ENCODE measurements at places on chromosomes 3 and 15. TPM values are rescaled to one million over a fixed set of nuclear protein-coding genes. Genes with fewer than 3 reads are reported as not detected.

DNA sequence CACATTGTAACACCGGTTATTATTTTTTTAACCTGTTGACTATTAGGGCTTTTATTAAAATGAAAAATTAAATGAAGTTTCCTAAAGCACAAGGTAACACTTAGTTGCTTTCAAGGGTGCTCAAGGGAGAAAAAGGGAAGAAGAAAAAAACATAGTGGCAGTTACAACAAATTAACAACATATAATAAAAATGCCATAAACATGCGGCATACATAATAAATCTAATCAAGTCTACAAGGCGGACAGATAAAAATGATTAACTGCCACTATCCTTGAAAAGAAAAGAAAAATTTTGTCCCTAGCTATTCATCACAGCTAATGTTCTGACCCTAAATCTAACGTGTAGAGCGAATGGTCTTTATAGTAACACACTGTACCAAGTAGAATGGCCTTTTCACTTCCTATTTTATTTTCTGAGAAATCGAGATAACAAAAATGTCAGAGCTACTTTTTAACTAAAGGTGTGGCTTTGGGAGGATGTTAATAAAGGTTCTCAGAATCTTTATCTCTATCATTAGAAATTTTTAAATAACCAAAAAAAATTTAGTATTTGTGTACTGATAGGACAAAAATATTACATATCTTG is 194.9 kb downstream of the FOXP1 start:
- no peak for DNase-seq

Gene CD200R1
- polyA plus RNA-seq: 0.67 TPM

Gene SENP7
- 78.3 TPM for polyA plus RNA-seq

DNA sequence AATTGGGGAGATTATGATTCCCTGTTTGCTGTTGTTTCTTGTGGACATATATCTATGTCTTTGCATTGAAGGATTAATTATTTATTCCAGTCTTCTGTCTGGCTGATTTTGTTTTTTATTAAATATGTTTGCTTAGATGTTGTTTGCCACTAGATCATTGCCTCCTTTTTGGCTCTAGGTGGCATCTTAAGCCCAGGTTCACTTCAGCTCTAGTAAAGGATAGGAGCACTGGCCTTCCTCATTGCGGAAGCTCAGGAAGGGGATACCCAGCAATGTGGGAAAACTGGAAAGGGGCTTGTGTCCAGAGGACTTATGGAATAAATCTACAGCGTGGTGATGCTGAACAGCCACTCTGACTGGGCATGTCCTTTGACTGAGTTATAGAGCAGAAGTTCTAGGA is 821.6 kb downstream of the PDCD6IP start:
- DNase-seq: no peak

DNA sequence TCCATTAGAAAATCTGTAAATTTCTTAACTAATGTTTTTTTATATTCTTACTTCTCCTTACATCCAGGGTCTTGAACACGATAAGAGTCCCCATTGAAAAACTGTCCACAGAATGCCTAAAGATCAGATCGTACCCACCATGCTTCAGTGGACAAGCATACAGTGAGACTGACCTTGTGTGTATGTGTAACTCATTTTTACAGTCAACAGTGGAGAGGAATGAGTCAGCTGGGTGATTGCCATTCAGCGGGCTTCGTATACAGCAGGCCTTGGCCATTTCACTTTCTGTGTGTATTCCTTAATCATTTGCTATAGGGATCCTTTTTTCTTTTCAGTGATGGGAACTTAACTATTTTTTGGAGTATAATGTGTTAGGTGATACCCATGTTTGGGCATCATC is 10.6 kb downstream of the PARP14 start:
- no peak for DNase-seq

Gene CAMKV
- polyA plus RNA-seq: 0.06 TPM

- DNase-seq: no peak
Observed at GRCh38 chr3:30123755-30124154, 482.6 kb upstream of the TGFBR2 start.

Gene RTP1
- not detected for polyA plus RNA-seq

Gene MYRIP
- polyA plus RNA-seq: 2.0 TPM

DNA sequence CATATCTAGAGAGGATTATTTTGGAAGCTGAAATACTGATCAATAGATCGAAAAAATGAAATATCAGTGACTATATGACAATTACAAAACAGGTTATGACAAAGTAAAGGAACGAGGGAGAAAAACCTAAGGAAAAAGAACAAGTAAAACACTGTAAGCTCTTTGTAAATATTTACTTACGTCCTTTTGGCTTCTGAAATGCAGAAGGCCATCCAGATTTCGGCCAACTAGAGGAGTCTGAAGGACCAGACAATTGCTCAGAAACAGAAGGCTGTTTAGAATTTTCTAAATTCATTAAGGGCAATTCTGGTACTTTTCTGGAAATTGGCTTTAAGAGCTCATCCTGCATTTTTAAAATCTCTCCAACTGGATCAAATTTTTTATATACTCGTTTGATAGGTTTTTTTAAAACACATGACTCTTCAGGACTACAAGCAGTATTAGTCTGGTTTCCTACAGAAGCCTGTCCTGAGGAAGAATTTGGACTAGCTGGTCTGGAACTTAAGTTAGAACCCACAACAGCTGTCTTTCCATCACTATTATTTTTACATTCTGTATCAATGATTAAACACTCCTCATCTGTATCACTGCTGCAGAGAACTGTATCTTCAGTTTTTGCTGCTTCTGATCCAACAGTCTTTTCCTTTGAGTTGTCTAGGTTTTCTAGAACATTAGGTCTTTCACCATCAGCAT is 30.1 kb downstream of the ICE2 start:
- DNase-seq: no peak
